ENCODE measurements at places on chromosomes 11 and 22. TPM values are rescaled to one million over a fixed set of nuclear protein-coding genes. Genes with fewer than 3 reads are reported as not detected.

DNA sequence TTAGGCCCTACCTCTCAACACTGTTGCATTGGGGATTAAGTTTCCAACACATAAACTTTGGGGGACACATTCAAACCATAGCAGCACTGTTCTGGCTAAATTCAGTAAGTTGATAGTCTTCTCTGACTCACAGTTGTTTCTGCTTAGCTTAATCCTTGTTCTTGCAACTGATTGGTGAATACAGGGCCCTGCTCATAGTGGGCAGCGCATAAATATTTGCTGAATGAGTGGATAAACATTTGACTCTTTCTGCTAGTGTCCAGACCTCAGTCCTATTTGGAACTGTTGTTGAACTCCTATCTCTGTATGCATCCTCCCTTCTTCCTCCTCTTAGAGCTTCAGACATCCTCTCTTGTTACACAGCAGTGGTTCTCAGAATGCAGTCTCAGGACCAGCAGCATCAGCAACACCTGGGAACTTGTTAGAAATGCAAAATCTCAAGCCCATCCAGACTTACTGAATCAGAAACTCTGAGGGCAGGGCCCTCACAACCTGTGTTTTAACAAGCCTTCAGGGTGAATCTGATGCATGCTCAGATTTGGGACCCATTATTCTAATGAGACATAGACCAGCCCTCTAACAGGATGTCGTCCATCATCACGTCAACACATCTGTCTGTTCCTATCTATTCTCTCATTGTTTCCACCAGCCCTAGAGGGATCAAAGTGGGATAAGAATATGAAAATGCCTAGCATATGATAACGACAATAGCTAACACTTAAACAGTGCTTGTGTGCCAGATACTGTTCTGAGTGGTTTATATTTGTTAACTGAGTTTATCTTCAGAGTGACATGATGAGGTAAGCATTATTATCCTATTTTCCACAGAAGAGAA lies 22.3 kb downstream of the SPON1 start:
- peak; percentile 8 for DNase-seq

GRCh38 chr11:126115816-126116331 lies 53.2 kb upstream of the CDON start:
- peak; percentile 71 for DNase-seq

CAPN1 gene
- total RNA-seq: 117 TPM

TIGD3 gene
- 0.14 TPM for total RNA-seq
